DMS79 (cell line): ENCODE measurements at places on chromosomes 11 and 22.
A peak's percentile ranks its signal among the peaks of the same experiment; 100 is the strongest.

GRCh38 chr11:19573666-19574065 lies 139.0 kb upstream of the NAV2 start:
- DNase-seq = peak; percentile 57

- DNase-seq = no peak
Observed at GRCh38 chr22:30204015-30204741, 42.4 kb downstream of the LIF start.

- DNase-seq = no peak
Observed at GRCh38 chr11:57513911-57514537, 1.5 kb downstream of the SLC43A1 start.

DNA sequence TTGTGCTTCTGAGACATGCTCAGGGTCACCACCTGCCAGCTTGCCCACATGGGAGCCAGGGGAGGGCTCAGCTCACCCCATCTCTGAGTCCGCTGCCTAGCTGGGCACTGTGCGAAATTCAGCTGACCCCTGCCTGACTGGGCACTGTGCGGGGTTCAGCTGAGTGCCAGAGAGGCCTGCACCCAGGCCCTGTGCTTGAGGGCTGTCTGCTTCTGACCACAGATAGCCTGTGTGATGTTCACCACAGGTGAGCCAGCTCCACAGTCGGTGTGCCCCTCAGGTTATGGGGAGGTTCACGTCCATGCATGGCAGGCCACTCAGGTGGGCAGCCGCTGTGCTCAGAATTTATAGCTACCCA lies 84.5 kb upstream of the SUSD2 start:
- no peak for DNase-seq

DNA sequence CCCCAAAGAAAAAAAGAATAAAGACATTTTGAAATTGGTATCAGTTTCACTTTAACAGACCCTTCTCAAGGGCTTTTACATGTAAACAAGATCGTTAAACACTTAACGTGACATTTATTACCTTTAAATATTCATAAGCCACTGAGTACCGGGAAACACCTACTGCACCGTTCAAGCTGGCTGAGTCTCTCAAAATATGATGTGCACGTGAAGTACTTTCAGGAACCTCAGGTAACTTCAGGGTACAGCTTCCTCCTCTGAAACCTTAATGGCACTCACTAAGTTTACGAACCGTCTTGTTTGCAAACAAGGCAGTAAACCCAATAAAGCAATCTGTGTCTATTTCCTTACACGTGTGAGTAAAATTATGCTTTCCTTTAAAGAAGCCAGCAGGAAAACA lies 105.5 kb upstream of the TENM4 start:
- peak; percentile 49 for DNase-seq

- DNase-seq = no peak
Observed at GRCh38 chr11:35944503-35945136, 758 bp downstream of the LDLRAD3 start.

DNA sequence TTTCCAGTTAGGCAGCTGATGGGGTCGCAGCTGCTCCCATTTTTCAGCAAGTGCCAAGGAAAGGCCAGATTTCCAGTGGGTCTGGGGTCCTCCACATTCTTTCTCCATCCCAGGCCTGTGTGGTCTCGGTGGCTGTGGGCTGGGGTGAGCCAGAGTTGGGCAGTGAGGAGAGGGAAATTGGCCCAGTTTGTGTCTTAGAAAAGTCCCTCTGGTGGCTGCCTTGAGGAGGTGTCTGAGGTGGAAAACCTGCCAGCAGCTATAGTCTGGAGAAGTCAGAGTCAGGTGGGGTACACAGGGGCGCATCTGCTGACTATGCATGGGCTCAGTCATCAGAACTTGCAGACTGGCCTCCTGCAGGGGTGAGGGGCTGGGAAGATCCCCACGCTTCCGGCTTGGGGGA lies 30.5 kb downstream of the MRGPRD start:
- DNase-seq = no peak

GRCh38 chr11:17760102-17761029 lies 25.8 kb downstream of the KCNC1 start:
- DNase-seq = no peak

DNA sequence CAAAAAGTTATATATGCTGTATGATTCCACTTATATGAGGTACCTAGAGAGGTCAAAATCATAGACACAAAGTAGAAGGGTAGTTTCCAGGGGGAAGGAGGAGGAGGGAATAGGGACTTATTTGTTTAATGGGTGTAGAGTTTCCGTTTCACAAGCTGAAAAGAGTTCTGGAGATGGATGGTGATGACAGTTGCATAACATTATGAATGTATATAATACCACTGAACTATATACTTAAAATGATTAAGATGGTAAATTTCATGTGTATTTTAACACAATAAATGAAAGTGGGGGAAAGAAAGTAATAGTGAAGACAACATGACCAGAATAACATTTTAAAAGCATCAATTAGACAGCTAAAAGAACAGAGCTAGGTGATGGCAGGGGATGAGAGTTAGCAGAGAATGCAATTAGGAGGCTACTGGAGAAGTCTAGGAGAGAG lies 51.2 kb downstream of the MRTFA start:
- no peak for DNase-seq

DNA sequence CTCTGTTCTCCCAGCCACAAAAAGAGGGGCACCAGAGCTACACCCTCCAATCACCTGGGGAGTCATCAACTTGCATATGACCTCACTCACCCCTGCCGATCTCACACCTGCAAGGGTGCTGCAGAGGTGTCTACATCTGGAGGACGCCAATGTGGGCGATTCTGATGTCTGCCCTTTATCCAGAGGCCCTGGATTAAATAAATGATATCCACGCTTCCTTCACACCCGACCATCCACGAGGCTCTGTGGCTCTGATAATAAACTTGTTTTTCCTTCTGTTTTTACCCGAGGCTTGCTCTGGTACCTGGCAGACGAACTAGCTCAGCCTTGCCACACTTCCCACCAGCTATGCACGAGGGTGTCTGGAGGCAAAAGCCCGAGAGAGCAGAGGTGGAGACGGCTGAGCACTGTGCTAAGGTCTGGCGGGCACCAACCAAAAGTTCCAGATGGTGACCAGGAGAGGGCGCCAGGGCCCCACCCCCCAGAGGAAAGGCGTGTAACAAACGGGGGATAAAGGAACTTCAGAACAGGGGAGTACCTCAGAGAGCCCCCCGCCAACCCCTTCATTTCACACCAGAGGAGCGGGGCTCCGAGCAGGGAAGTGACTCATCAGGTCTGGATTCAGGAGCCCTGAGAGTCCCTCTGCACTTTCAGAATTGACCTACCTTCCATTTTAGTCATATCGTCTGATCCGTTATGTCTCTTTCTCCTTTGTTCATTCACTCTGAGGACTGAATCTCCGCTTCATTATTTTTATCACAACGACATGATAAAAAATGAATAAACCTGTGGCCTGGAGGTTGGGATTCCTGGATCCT lies 13.5 kb downstream of the SCN3B start:
- DNase-seq = no peak

GRCh38 chr22:19666673-19667593 lies 47.4 kb upstream of the SEPTIN5 start:
- DNase-seq = no peak
